Mesenchymal stem cell (in vitro differentiated cells and primary cell): ENCODE measurements at places on chromosomes 12 and 14.

GRCh38 chr12:104282109-104282508, 21.4 kb upstream of the EID3 start:
- peaks cover 3% of the 10 kb centered on the region for H3K4me1 ChIP-seq
- no peaks in the 10 kb centered on the region for H3K27me3 ChIP-seq
- H3K27ac ChIP-seq, result no peak overlapping the region
- peak; percentile 45 for DNase-seq
- H3K36me3 ChIP-seq, result no peaks in the 10 kb centered on the region

DNA sequence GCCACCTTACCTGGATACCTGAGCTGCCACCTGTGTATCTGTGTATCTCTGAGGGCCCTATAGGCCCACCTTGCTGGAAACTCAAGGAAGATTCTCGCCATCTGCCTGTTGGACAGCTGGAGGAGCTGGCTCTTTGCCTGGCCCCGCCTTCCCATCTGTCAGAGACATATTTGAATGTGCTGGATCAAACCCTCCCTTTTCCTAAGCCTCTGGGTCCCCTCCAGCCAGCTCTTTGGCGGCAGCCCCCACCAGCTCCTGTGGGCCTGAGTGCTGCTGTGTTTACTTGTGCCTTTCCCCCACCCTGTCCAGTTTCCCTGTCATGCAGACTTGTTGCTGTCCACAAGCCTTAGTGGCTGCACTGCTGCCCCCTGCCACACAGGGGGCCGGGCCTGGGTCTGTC, 55.9 kb upstream of the SRSF5 start:
- DNase-seq, result no peak
- H3K4me1 ChIP-seq, result peaks cover 27% of the 10 kb centered on the region
- H3K27me3 ChIP-seq, result no peaks in the 10 kb centered on the region
- peaks cover 65% of the 10 kb centered on the region for H3K36me3 ChIP-seq

GRCh38 chr12:16789204-16789790, 183.3 kb upstream of the LMO3 start:
- H3K4me3 ChIP-seq, result no peak overlapping the region
- H3K36me3 ChIP-seq, result no peaks in the 10 kb centered on the region
- H3K27me3 ChIP-seq, result no peaks in the 10 kb centered on the region
- no peak for DNase-seq
- no peaks in the 10 kb centered on the region for H3K4me1 ChIP-seq

- DNase-seq, result no peak
- H3K4me1 ChIP-seq, result peaks cover 30% of the 10 kb centered on the region
- H3K36me3 ChIP-seq, result peaks cover 76% of the 10 kb centered on the region
- H3K4me3 ChIP-seq, result no peak overlapping the region
- no peaks in the 10 kb centered on the region for H3K27me3 ChIP-seq
Observed at GRCh38 chr12:122848471-122849351, 13.5 kb downstream of the HIP1R start.

DNA sequence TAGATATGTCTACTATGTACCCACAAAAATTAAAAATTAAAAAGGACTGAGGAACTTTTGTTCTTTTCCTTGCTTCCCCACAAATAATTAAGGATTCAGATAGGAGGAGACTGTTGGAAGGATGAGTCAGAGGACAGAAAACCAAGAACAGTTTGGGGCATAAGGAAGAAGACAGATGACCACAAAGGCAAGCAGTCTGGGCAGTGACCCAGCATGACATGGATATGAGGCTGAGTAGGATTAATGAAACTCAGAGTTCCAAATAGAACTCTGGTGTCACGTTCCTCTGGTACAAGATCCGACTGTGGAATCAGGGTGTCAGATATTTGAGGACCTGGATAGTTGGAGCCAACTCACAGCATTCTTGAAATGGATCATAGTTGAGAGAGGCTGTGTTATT, 89.3 kb upstream of the SLC38A4 start:
- H3K27ac ChIP-seq, result no peak overlapping the region
- no peak overlapping the region for H3K4me3 ChIP-seq
- DNase-seq, result peak; percentile 65
- H3K36me3 ChIP-seq, result no peaks in the 10 kb centered on the region
- peaks cover 2% of the 10 kb centered on the region for H3K4me1 ChIP-seq
- H3K27me3 ChIP-seq, result no peaks in the 10 kb centered on the region

GRCh38 chr12:53044052-53044581, 5.7 kb upstream of the TNS2 start:
- peaks cover 27% of the 10 kb centered on the region for H3K36me3 ChIP-seq
- DNase-seq, result no peak
- no peaks in the 10 kb centered on the region for H3K27me3 ChIP-seq
- no peak overlapping the region for H3K27ac ChIP-seq
- H3K4me1 ChIP-seq, result peaks cover 26% of the 10 kb centered on the region

GRCh38 chr12:78863482-78864402, 832 bp upstream of the SYT1 start:
- peaks cover 5% of the 10 kb centered on the region for H3K4me1 ChIP-seq
- DNase-seq, result peak; percentile 70
- H3K36me3 ChIP-seq, result no peaks in the 10 kb centered on the region
- no peaks in the 10 kb centered on the region for H3K27me3 ChIP-seq

GRCh38 chr14:52694761-52695480, 437 bp downstream of the ERO1A start:
- peak overlapping the region; percentile 91 for H3K4me3 ChIP-seq
- DNase-seq, result peak; percentile 59
- H3K27me3 ChIP-seq, result no peaks in the 10 kb centered on the region
- H3K27ac ChIP-seq, result peak overlapping the region; percentile 26
- H3K4me1 ChIP-seq, result peaks cover 4% of the 10 kb centered on the region

DNA sequence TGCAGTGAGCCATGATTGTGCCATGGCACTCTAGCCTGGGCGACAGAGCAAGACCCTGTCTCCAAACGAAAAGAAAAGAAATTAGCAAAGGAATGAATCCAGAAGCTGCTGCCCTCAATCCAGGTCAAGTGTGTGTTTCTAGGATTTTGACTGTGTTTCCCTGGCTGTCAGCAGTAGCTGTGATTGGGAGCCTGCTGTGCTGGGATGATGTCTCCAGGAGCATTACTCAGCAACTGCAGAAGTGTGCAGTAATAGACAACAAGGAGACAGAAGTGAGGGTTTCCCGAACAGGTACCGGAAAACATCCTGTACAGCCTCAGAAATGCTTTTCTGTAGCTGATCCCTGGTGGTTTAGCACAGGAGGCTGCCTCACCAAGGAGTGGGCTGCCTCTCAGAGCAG, 492.5 kb downstream of the FUT8 start:
- H3K4me1 ChIP-seq, result no peaks in the 10 kb centered on the region
- no peaks in the 10 kb centered on the region for H3K36me3 ChIP-seq
- no peak overlapping the region for H3K27ac ChIP-seq
- no peak for DNase-seq

- H3K4me1 ChIP-seq, result peaks cover 33% of the 10 kb centered on the region
- peak; percentile 24 for DNase-seq
- H3K36me3 ChIP-seq, result peaks cover 4% of the 10 kb centered on the region
- H3K27ac ChIP-seq, result peak overlapping the region; percentile 96
- no peaks in the 10 kb centered on the region for H3K27me3 ChIP-seq
Observed at GRCh38 chr14:100409651-100410050, 86.5 kb downstream of the SLC25A47 start.

DNA sequence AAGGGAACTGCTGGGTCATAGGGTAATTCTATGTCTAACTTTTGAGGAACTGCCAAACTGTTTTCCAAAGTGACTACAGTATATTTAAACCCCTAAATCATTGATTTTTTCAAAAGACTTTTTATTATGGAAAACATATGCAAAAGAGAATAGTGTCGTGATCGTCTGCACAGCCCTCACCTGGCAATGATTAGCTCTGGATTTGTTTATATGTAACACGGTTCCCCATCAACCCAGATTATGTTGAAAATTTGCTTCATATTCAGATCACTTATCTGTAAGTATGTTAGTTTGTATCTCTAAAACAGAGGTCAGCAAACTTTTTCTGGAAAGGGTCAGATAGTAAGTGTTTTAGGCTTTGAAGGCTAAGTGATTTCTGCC, 52.7 kb downstream of the CCDC92 start:
- DNase-seq, result no peak
- no peak overlapping the region for H3K27ac ChIP-seq
- peaks cover 1% of the 10 kb centered on the region for H3K4me1 ChIP-seq
- peaks cover 19% of the 10 kb centered on the region for H3K27me3 ChIP-seq

GRCh38 chr14:93173943-93174395, 10.7 kb downstream of the MOAP1 start:
- H3K4me3 ChIP-seq, result no peak overlapping the region
- H3K4me1 ChIP-seq, result peaks cover 5% of the 10 kb centered on the region
- no peaks in the 10 kb centered on the region for H3K36me3 ChIP-seq
